ENCODE measurements at places on chromosomes 7 and 10.

DNA sequence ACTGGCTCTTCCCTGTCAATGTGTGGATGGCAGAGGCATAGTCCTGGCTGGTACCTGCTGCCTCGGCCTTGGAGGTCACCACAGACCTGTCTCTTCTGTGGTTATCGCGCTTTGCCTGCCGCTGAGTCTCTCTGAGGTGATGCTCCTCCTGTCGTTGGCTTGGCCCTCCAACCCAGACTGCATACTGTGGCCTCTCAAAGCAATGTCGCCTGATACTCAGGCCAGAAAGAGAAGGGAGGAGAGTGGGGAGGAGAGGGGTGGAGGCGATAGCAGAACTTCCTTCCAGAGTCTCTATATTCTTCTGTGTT is 133.2 kb upstream of the KCNMA1 start:
- no peak for DNase-seq

GRCh38 chr7:129831424-129832058 is 121.2 kb downstream of the UBE2H start:
- DNase-seq = no peak

- DNase-seq = no peak
Measured at GRCh38 chr7:13327669-13328068, 640.2 kb downstream of the ARL4A start.

DNA sequence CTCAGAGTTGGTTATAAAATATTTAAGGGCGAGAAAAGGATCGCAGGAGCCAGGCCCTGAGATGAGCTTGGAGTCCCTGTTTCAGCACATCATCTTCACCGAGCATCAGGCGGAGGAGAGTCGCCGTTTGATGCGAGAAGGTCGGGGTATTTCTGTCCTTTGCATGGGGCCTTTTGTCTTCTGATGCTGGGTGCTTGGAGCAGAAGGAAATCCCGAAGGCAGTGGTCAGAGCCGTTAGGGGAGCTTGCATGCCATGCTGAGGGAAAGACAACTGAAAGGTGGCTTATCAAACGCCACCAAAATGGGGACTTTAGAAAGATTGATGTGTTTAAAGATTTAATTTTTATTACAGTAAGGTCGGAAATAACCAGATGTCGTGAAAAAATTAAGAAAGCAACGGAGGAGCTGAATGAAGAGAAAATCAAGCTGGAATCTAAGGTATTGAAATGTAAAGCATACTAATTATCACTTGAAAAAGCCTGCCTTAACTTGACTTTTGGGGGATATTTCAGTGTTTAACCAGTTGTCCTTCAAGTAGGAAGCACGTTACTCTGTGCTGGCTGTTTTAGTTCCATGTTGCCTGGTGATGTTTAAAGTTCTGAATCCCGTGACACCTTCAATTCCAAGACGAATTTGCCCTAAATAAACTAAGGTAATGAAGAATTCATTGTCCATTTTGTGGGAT is 845 bp downstream of the CCDC172 start:
- no peak for DNase-seq

DNA sequence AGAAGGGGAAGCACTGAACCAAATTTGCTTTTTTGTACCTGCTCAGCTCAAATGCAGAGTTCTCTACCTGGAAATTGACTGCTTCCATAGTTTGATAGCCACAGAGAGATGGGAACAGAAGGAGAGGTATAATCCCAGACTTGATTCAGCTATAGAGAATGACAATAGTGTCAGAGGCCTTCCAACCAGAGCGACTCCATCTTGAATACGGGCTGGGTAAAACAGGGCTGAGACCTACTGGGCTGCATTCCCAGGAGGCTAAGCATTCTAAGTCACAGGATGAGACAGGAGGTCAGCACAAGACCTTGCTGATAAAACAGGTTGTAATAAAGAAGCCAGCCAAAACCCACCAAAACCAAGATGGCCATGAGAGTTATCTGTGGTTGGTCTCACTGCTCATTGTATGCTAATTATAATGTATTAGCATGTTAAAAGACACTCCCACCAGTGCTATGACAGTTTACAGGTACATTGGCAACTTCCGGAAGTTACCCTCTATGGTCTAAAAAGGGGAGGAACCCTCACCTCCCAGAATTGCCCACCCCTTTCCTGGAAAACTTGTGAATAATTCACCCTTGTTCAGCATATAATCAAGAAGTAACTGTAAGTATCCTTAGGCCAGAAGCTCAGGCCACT is 42.7 kb upstream of the ATRNL1 start:
- no peak for DNase-seq

GRCh38 chr10:97764519-97764931 is 7.3 kb downstream of the SFRP5 start:
- DNase-seq = no peak

DNA sequence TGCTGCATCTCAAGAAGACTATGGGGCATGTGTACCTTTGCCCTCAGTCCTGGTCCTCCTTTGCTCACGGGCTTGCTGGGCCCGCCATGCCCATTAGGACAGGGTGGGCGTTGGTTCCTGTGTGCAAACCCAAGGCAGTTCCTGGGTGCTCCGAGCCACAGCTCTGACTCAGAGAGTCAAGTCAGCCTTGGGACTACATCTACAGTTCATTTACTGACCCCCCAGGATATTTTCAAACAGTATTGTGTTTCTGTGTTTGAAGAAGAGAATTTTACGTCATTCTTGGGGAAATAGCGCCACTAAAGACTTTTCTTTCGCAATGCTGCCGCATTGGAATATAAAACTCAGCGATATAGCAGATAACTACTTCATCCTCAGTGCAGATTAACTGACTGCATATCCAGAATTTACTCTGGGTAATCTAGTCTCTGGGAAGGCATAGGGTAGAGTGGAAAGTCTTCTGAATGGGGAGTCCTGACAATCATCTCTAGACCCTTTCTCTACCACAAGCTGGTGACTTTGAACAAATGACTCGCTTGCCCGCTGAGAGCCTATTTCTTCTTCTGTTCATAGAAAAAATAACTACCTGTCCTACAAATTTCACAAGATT is 638.9 kb upstream of the FZD8 start:
- no peak for DNase-seq

GRCh38 chr7:15470825-15471668 is 90.8 kb downstream of the AGMO start:
- DNase-seq = no peak

All from stimulated activated CD8-positive, alpha-beta memory T cell treated with anti-CD3 and anti-CD28 coated beads, Interleukin-4, amount 100 ng/mL, for 1 hour (primary cell).